Stimulated activated CD4-positive, alpha-beta T cell treated with anti-CD3 and anti-CD28 coated beads, TNF-alpha, amount 100 ng/mL, for 1 hour (primary cell): ENCODE measurements at places on chromosomes 16 and 17.

- no peak for DNase-seq
These were observed 45.4 kb upstream of the MYOCD start for GRCh38 chr17:12620200-12620720.

- no peak for DNase-seq
These were observed 11.5 kb downstream of the GPT2 start for GRCh38 chr16:46895399-46896313.

GRCh38 chr17:42535155-42536047, 640 bp upstream of the NAGLU start:
- DNase-seq: no peak

GRCh38 chr17:39739885-39740356, 2.2 kb downstream of the GRB7 start:
- no peak for DNase-seq

- DNase-seq: no peak
These were observed 30.9 kb downstream of the ZNF469 start for GRCh38 chr16:88413631-88414030.

DNA sequence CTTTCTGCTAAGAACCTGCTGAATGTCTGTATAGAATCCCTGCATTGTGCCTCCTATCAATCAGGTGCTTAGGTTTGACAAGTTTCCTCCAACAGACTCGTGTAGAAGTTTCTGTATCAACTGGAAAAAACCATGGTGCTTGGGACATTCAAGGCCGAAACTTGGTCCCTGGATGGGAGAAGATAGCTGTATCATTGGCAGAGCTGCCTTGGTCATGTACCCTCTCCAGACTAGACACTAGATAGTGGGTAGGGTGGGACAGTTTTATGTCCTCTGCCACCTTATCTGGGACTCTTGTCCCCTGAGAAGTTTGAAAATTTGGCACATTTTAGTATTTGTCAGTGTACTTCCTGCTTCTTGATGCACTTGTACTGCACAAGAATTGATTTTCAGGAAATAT, 520.8 kb downstream of the WWOX start:
- DNase-seq: no peak

GRCh38 chr17:47797797-47798196, 23.8 kb downstream of the OSBPL7 start:
- DNase-seq: no peak

GRCh38 chr17:81391936-81392908, 3.0 kb upstream of the BAHCC1 start:
- no peak for DNase-seq

DNA sequence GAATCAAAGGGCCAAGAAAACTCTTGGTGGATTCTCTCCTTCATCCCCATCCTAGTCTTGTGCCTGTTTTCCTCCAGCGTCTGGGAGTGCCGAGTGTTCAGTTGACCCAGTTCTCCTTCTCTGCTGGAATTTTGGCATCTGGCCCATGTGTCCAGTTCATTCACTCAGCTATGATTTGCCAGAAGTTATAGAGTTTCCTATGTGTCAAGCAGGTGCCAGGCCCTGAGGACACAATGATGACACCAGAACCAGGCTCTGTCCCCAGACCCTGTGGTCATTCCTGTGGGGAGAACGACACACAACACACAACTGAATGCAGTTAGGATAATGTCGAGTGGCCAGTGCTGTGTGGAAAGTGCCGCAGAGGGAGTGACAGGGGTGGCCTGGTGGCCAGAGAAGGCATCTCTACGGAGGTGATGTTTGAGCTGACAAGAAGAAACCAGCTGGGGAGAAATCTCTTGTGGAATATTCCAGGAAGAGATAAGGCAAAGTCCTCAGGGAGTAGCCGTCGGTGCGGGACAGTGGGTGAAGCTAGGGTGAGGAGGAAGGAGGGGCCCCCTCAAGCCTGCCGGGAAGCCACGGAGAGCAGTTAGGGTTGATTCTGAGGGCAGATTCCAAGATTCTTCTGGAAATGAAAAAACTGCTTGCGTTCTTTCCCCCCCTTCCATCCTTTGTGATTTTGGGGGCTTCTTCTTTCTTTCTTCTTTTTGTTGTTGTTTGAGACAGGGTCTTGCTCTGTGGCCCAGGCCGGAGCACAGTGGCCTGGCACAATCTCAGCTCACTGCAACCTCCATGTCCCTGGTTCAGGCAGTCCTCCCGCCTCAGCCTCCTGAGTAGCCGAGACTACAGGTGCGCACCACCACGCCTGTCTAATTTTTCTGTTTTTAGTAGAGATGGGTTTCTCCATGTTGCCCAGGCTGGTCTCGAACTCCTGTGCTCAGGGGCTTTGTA, 35.8 kb upstream of the IL34 start:
- no peak for DNase-seq

GRCh38 chr16:89129378-89129777, 35.7 kb downstream of the ACSF3 start:
- DNase-seq: no peak

- no peak for DNase-seq
These were observed 89.9 kb downstream of the ABR start for GRCh38 chr17:1089915-1090314.

- DNase-seq: no peak
These were observed 2.0 kb downstream of the ABCC12 start for GRCh38 chr16:48153774-48154173.

GRCh38 chr16:49382916-49383315, 9.3 kb downstream of the C16orf78 start:
- no peak for DNase-seq

DNA sequence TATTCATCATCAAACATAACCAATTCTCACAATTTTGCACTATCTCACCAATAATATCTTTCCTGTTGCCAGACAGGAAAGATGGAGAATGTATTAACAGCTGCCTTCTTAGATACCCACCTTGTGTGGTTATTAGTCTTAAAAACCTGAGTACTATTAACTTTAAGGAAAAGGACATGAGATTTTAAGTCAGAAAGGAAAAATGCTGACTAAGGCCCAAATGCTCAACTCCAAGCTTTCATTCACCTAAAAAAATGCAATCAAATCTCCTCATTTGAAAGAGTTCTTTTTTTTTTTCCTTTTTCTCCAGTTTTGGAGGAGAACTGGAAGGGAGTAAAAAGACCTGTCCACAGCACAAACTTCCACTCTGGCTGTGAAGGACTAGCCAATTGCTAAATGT, 61.3 kb upstream of the PHOSPHO1 start:
- no peak for DNase-seq

DNA sequence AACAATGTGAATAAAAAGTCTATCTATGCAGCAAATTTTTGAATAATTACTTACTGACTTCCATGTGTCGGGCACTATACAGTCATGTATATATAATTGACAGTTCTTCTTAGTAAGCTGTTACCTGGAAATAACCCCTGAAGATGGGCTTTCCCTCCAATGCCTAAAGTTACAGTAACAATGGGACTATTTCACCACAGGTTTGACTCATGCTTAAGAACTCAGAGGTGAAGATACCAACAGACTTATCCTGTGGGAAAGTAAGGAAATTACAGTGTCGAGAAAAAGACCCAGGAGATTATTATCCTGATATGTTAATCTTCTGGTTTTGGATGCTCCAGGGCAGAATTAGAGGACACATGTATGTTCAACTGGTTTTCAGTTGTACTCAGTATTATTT, 601.5 kb upstream of the SOX9 start:
- DNase-seq: no peak

DNA sequence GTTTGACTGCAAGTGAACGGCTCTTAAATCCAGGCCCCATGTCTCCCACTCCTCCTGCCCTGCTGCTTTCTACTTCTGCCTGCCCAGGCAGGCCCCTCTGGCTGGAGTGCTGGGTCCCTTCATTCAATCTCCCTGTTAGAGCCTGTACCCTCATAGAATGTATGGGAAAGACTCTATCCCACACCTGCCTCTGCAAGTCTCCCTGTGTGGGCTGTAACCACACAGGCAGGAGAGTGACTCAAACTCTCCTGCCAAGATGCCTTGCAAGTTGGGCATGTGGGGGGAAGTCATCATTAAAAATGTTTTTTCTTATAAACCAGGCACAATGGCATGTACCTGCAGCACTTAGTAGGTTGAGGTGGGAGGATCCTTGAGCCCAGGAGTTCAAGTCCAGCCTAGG, 77.5 kb downstream of the PLXDC1 start:
- no peak for DNase-seq

DNA sequence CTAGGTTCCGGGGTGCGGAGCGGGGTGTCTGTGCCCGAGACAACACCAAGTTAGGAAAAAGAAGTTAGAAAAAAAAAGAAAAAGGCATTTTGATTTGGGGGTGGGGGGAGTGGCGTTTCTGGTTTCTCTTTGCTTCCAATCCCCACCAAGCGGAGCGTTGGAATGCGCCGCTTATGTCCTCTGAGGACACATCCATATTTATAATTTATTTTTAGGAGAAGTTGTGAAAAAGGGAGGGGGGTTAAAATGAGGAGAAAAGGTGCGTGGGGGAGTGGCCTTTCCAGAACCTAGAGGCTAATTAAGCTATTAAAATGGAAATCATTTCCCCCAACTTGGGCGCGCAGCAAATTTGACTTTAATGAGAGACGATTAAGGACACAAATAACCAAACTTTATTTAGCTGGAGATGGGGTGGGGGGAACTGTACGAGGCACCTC, 232.1 kb downstream of the MRTFB start:
- no peak for DNase-seq

GRCh38 chr17:71361656-71362450, 759.0 kb upstream of the SOX9 start:
- no peak for DNase-seq

GRCh38 chr17:57849163-57849873, 526 bp downstream of the MRPS23 start:
- no peak for DNase-seq

DNA sequence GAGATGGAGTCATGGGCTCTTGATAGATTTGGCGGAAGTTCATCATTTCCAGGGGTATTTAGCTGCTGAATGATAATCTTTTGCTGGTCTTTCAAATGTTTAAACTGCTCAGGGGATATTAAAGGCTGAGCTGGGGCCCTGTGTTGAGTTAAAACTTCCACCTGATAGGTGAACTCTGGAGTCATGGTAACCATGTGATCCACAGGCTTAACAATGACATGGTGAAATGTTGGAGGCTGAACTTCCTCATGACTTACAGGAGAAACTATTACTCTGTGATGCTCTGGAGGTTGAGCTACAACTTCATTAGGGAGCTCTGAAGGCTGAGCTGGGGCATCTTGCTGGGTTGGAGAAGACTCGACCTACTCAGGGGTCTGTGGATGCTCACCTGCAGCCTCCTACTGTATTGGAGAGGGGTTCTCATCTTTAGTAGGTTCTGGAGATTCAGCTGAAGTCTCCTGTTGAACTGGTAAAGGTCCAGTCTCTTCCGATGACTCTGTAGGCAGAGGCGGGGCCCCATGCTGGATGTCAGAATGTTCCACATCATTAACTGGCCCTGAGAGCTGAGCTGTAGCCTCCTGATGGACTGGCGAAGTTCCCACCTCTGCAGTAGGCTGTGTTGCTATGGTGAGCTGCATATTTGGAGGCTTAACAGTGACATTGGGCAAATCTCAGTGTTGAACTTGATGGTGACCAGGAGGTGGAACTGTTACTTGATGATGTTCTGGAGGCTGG, 24.2 kb downstream of the RDM1 start:
- DNase-seq: no peak

GRCh38 chr17:14442798-14443528, 142.1 kb downstream of the HS3ST3B1 start:
- no peak for DNase-seq

DNA sequence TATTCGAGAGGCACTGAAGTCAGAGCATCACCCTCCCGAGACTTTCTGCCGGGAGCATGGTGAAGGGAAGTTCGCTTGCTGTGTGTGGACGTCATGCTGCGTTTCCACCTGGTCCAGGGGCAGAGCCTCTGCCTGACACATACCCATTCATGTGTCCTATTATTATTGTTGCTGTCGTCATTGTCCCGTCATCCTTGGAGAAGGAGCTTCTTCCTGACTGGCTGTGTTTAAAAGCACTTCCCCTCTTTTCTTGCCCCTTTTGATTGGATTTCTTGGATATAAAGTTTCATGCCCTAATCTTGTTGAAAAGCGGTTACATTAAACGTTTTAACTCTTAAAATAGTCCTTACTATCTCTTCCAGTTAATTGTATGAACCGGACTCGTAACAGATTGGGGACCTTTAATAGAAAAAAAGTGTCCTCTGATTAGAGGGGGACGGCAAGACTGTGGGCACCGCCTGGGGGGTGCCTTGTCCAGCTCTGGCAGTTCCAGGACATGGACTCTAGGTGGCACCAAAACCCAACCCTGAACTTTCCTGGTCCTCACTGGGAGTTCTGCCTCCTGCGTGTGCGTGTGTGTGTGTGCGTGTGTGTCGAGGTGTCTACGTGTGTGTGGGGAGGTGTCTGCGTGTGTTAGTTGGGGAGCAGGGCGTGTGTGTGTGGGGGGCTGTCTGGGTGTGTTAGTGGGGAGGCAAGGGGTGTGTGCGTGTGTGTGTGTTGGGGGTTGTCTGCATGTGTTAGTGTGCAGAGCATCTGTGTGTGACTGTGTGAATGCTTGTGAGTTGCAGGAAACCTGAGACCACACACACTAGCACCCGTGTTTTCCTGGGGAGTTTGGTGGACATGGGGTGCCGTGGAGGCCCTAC, 133.3 kb upstream of the CIBAR2 start:
- no peak for DNase-seq

DNA sequence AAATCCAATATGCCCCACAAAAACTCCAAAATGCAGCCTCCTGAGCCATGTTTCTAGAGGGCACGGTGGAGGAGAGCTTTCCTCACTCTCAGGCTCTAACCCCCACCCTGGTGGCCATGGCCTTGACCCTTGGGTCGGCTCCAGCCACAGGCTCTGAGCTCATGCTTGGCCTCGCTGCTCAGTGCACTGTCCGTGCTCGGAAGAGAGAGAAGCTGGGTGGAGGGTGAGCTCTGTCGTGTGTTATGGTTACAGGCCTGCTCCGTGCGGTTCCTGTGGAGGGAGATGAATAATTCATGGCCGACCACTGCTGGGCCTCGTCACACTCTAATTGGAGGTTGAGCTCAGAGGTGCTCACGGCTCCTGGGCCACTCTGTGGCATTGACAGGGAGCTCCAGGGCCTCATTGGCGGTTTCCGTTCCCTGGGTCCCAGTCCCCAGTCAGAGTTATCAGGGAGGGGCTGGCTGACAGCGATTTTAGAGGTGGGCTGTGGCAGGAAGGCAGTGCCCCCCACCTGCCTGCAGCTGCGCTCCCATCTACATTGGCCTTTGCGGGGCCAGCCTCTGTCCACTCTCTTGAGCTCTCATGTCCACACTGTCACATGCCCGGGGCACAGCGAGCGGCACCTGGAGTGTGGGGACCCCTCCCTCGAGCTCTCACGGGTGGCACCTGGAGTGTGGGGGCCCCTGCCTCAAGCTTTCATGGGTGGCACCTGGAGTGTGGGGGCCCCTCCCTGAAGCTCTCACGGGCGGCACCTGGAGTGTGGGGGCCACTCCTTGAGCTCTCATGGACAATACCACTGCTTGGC, 24.9 kb downstream of the ACSF3 start:
- DNase-seq: no peak
